ENCODE measurements at places on chromosomes 4 and X. TPM values are rescaled to one million over a fixed set of nuclear protein-coding genes. Genes with fewer than 3 reads are reported as not detected.

SMPX gene
- not detected for total RNA-seq

SERTM2 gene
- not detected for total RNA-seq

MAGEB17 gene
- total RNA-seq = not detected

SSX4B gene
- not detected for total RNA-seq

PHKA1 gene
- total RNA-seq = 10.3 TPM

GAGE12J gene
- total RNA-seq = not detected

RTL3 gene
- not detected for total RNA-seq

TBX22 gene
- total RNA-seq = not detected

CXCR3 gene
- not detected for total RNA-seq

FREM3 gene
- total RNA-seq = not detected

ADH1A gene
- total RNA-seq = not detected

UGT2A1 gene
- not detected for total RNA-seq

MTNR1A gene
- total RNA-seq = not detected

BEX4 gene
- total RNA-seq = 7.6 TPM

F8A2 gene
- not detected for total RNA-seq

PCDH10 gene
- not detected for total RNA-seq

PCSK1N gene
- total RNA-seq = 2.3 TPM

STARD8 gene
- total RNA-seq = 0.95 TPM

PPBP gene
- not detected for total RNA-seq

USP38 gene
- total RNA-seq = 19.5 TPM

RBM41 gene
- 12.1 TPM for total RNA-seq

FAM9B gene
- not detected for total RNA-seq

CENPVL2 gene
- not detected for total RNA-seq

BCOR gene
- 16.8 TPM for total RNA-seq

EMCN gene
- 9.8 TPM for total RNA-seq

GYG2 gene
- total RNA-seq = 0.95 TPM

CACNA1F gene
- total RNA-seq = not detected

CCSER1 gene
- 1.2 TPM for total RNA-seq

LEF1 gene
- total RNA-seq = 8.0 TPM

ZNF81 gene
- total RNA-seq = 6.3 TPM

IL9R gene
- total RNA-seq = not detected

ZNF157 gene
- not detected for total RNA-seq

NSG1 gene
- 32.9 TPM for total RNA-seq

PDZD4 gene
- total RNA-seq = 3.4 TPM
